ENCODE measurements at places on chromosomes 12 and 14.

DNA sequence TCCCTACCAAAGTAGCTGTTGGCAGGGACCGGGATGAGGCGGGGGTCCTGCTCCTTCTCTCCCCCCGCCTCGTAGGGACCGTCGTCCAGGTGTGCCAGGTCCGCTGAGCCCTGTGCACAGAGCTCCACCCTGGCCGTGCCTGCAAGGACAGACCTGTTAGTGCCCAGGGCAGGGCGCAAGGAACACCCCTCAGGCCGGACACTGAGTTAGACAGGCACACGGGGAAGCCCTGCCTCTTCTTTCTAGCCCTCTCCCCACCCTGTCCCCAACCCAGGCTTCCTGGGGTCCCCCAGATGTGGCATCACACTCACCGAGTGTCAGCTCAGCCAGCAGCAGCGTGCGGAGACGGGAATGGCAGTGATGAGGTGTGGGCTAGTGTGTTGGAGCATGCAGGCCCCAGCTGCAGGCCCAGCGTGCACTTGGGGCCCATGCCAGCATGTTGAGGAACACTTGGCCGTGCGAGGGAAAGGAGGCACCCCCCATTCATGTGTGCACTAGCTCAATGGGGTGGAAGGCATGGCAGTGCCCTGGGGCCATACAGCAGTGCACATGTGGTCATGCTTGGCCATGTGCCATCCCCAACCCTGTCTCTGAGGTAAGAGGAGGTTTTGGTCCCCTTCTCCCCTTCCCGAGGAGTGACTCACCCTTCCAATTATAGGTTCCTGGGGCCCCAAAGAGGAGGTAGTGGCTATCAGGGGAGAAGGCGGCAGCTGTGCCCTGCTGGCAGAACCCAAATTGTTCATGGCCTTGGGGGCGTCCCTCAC lies 7.3 kb downstream of the ITGA7 start:
- no peak for DNase-seq

- no peak for DNase-seq
Measured at GRCh38 chr12:69981881-69982475, 157.0 kb downstream of the MYRFL start.

DNA sequence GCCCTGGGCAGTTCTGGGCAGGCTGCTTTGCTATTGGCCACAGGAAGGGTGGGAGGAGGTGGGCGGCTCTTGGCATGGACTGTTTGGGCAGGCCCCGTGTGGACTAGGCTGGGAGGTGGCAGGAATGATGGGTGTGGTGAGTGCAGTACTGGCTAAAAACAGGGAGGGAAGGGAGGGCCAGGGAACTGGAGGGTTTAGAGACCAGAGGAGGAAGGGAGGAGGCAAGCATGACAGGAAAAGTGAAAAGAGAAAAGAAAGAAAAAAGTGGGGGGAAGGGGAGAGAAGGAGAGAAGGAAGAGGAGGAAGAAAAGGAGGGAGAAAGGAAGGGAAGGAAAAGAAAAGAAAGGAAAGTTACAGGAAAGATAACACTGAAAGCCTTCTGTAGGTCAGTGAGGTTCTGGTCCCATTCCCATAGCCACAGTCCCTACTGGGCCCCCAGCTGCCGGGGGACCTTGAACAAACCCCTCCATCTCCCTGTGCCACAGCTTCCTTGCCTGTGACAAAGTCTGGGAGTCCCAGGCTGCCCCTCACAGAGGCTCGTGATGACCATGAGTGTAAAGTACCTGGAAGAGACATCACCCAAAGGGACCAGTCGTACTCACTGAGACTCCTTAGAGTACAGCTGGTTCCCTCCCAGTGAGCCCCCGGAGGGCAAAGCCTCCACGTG lies 1.1 kb upstream of the C14orf132 start:
- no peak for DNase-seq

DNA sequence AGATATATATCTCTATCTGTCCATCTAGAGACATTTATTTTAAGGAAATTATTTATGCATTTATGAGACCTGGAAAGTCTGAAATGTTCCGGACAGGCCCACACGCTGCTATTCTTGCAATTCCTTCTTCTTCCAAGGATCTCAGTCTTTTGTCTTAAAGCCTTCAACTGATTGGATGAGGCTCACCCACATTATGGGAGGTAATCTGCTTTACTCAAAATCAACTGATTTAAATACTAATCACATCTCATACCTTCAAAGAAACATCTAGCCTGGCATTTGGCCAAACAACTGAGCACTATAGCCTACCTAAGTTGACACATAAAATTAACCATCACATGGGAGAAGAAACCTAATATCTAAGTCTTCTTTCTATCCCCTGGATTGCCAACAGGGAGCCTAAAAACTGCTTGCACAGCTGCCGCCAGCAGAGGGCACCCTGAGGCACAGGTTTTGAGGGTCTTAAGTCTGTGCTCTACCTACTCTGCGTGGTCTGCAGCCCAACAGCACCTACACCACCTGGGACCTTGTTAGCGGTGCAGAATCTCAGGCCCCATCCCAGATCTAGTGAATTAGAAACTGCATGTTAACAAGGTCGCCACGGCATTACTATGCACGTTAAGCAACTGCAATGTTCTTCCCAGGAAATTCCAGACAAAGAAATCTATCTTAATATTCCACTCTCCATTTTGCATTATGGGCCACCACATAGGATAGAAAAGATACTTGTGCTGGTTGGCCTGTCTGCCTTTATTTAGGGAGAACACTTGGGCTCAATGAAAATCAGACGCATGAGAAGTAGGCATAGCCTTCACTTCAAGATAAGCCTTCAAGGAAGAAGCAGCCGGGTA lies 249.7 kb downstream of the FOXG1 start:
- no peak for DNase-seq

- DNase-seq, result no peak
Measured at GRCh38 chr12:76922866-76923265, 44.0 kb upstream of the CSRP2 start.

- DNase-seq, result no peak
Measured at GRCh38 chr12:110563702-110564470, 19.2 kb downstream of the PPTC7 start.

All from NCI-H1417 treated with DMSO at 0.1 percent for 48 hours (cell line).